ENCODE measurements at places on chromosomes 13 and 19.

DNA sequence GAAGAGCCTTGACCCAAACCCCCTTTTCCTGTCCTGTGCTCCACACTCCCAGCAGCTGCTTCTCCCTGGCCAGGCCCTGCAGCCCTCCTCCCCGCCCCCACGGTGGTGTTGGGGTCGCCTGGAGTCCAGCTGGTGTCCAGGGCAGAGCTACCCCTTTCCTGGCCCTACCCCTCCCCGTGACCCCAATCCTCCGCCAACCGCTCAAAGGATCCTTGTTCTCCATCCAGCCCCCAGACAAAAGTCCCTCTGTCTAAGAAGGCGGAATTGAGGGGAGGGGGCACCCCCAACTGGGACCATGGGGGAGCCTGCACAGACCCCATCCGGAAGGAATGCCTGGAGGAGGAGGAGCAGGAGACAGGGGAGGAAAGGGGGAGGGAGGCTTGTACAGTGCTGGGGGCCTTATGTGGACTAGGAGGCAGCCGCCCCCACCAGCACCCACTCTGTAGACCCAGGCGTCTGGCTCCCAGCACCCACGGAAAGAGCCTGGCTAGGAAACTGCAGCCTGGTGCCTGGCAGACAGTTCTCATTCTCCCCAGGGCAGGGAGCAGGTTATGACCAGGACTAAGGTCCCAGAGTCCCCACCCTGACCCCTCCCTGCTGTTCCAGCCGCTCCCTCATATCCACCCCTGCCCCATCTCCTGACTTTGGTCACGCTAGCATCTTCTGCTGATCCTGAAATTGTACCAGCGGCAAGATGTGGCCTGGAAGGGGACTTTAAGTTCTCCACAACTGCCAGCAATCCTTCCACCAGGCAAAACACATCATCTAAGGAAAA, at the start of gene FXYD3:
FXYD3 (plus strand) TSS at position 647 of the 775 bp plus-strand sequence. CDS start 3,554 bp downstream, outside the sequence.
- DNase-seq: no peak
- no peaks in the 10 kb centered on the region for H3K4me1 ChIP-seq
- no peak within 1 kb of the TSS for H3K4me3 ChIP-seq
- no peak within 1 kb of the TSS for H3K27ac ChIP-seq
- no peaks in the 10 kb centered on the region for H3K27me3 ChIP-seq

GRCh38 chr13:88068316-88068715, 397.1 kb downstream of the SLITRK5 start:
- H3K4me1 ChIP-seq: no peaks in the 10 kb centered on the region
- no peaks in the 10 kb centered on the region for H3K27me3 ChIP-seq

- peak; percentile 92 for DNase-seq
- H3K4me1 ChIP-seq: peaks cover 24% of the 10 kb centered on the region
- peaks cover 35% of the 10 kb centered on the region for H3K36me3 ChIP-seq
- H3K27me3 ChIP-seq: no peaks in the 10 kb centered on the region
Observed at GRCh38 chr19:44869733-44870470, 21.2 kb upstream of the TOMM40 start.

GRCh38 chr19:57351867-57352266, 796 bp downstream of the ZNF304 start:
- peaks cover 14% of the 10 kb centered on the region for H3K36me3 ChIP-seq
- no peaks in the 10 kb centered on the region for H3K27me3 ChIP-seq
- H3K4me1 ChIP-seq: peaks cover 7% of the 10 kb centered on the region
- no peak for DNase-seq
- H3K4me3 ChIP-seq: peak overlapping the region; percentile 96

DNA sequence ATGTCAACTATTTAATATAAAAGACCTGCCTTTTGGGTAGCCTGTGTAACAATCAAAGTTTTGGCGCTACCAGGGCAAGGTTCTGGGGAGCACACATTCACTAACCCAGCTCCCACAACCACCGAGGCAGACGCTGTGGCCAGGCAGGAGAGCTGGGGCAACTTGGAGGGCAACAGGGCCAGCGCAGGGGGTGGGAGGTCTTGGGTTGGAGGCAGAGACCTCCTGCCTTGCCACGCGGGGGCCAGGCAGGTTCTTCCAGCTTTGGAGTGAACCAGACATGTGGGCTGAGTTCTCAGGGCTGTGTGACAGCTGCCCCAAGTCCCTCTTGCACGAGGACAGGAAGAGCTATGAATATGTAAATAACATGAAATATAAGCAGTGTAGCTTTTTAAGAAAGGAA, 30.3 kb upstream of the MCF2L start:
- no peaks in the 10 kb centered on the region for H3K36me3 ChIP-seq
- no peak overlapping the region for H3K4me3 ChIP-seq
- no peak overlapping the region for H3K27ac ChIP-seq
- DNase-seq: no peak

Measured in astrocyte (in vitro differentiated cells and primary cell).